Skeletal muscle tissue (tissue), 5 donors: ENCODE measurements at places on chromosomes 6 and 20. TPM values are rescaled to one million over a fixed set of nuclear protein-coding genes. Genes with fewer than 3 reads are reported as not detected.

Gene FBXL4
- total RNA-seq = 14.1 TPM

Gene HCK
- 8.4 TPM for total RNA-seq

Gene GPX5
- not detected for total RNA-seq

Gene LINC00237
- 0.52 TPM for total RNA-seq

Gene SGK2
- total RNA-seq = 1.0 TPM

Gene ELOVL2
- total RNA-seq = 0.52 TPM

Gene MTFR2
- 0.52 TPM for total RNA-seq

Gene FLRT3
- total RNA-seq = 9.4 TPM

Gene KCNG1
- 0.52 TPM for total RNA-seq
